Fibroblast of the aortic adventitia (primary cell): ENCODE measurements at places on chromosomes 6 and 20.
A peak's percentile ranks its signal among the peaks of the same experiment; 100 is the strongest.

DNA sequence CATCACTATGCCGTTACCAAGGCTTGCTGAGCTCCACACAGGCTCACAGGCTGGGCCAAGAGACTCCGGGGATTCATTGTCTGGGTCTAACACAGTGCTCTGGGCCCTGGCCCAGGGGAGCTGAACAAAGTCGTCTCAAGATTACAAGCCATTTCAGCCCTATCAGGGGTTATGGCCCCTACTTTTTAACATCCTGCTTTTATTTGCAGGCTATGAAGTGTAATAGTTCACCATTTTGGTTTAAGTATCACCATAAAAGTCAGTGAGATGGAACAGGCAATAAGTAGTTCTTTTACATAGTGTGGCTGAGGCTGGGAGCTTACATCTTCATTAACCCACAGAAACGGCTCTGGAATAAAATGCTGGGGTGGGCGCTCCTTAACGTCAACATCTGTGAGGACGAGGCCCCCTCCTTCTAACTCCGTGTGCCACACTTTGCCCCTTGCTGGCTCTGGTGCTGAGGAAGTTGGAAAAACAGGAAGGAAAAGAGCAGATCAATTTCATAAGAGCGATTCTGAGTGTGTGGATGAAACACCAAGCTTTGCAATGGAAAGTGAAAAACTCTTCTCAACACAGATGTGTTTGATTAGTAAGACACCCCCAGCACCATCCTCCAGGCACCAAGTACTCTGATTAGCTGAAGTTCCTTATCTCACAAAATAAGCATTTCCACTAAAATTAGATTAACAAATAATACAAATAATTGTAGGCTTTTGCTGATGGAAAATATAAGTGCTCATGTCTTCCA is 447.3 kb downstream of the MAFB start:
- DNase-seq = no peak

GRCh38 chr20:24662752-24663365 is 193.4 kb downstream of the SYNDIG1 start:
- peak; percentile 44 for DNase-seq

DNA sequence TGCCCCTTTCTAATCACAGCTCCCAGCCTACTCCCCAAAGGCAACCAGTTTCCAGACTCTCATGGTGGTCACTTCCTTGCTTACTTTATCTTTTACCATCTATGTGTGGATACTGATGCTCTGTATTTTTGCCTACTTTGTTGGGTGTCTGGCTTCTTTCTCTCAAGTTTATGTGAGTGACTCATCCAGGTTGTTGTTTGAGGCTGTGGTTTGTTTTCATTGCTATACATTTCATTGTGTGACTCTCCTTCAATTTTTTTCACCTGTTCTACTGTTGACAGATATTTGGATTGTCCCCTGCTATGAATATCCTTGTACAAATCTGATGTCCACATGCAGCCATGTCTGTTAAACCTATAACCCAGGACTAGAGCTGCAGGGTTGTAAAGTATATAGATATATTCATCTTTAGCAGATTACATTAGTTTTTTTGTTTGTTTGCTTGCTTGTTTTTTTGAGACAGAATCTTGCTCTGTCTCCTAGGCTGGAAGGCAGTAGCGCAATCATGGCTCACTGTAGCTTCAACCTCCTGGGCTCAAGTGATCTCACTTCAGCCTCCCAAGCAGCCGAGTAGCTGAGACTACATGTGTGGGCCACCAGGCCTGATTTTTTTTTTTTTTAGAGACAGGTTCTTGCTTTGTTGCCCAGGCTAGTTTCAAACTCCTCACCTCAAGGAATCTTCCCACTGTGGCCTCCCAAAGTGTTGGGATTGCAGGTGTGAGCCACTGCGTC is 72.9 kb upstream of the EEF1E1 start:
- DNase-seq = no peak

- DNase-seq = peak; percentile 7
Measured at GRCh38 chr6:34350137-34350933, 42.1 kb downstream of the NUDT3 start.

GRCh38 chr6:110101885-110102284 is 77.6 kb downstream of the WASF1 start:
- no peak for DNase-seq

GRCh38 chr20:25071734-25072133 is 10.2 kb downstream of the VSX1 start:
- no peak for DNase-seq

GRCh38 chr6:128168244-128168643 is 267.4 kb upstream of the THEMIS start:
- DNase-seq = no peak
